Activated CD8-positive, alpha-beta memory T cell treated with anti-CD3 and anti-CD28 coated beads for 4 hours (primary cell): ENCODE measurements at places on chromosomes 1 and 21.
A peak's percentile ranks its signal among the peaks of the same experiment; 100 is the strongest.

DNA sequence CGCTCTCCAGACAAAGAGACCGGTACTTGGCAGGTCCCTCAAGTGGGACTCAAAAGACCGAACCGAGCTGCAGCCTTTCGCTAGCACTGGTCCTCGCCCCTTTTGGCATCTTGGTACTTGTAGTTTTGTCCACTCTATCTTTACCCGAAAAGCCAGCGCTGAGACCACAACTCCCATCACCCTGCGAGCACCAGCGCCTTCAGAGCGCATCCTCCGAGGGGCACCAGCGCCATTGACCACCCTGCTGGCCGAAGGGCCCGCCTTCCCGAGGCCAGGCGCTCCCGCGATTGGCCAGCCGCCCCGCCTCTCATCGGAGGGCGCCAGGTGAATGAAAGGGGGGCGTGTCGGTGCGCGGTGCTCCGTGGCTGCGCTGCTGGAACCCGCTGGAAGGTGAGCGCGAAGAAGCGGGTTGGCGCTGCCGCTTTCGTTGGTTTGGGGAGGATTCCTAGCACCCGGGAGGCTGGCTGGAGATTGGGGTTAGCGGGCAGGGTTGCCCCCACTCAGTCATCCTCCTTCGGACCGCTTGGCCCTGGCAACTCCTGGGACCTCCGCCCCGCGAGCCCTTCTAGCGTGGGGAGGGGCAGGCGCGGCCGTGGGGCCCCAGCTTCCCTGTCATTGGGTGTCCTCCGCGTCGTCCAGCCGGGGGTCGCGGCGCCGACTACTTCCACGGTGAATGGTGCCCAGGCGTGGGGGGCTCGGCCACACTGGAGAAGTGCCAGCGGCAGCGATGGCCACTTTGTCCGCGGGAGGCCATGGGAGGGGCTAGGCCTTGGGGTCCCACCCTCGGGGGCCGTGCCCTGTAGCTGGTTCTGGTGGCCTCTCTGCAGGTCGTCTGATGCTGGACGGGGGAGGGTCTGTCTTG lies at the start of gene ZBTB8B:
Gene ZBTB8B (plus strand): TSS at position 357 of the 862 bp plus-strand sequence. CDS start 5,553 bp downstream, outside the sequence.
- no peak for DNase-seq

DNA sequence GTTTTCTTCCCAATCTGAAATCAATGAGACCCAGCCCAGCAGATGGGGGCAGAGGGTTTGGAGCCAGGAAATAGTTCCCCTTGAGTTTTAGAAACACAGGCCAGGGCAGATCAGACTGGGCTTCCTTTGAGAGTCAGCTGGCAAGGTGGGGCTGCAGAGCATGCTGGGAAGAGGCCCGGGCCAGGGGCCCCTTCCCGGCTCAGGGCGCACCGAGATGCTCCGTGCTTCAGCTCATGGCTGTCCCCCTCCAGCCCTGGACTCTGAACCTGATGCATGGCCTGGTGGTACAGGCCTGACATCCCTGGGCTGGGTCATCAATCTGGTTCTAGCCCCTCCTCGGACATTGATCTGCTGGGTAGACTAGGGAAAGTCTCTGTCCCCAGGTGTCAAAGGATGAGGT lies 65.1 kb upstream of the RUNX3 start:
- DNase-seq: no peak

GRCh38 chr21:14270631-14271030 lies 54.7 kb downstream of the RBM11 start:
- DNase-seq: no peak

DNA sequence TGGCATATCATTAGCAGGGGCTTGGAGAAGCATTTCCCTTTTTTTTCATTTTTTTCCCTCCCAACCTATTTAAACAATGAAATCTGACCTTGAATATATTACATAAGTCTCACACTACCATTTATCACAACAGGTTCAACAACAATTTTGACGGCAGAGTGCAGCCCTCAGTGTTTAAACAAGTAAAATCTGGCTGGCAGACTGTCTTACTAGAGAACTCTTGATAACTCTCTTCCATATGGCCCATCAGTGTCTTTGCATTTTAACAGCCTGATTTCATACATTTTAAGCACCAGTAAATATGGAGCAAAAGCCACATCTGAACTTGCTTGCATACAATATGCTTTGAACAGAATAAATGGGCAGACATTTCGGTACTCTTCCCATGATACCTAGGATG lies 213.0 kb downstream of the KCTD3 start:
- DNase-seq: no peak

DNA sequence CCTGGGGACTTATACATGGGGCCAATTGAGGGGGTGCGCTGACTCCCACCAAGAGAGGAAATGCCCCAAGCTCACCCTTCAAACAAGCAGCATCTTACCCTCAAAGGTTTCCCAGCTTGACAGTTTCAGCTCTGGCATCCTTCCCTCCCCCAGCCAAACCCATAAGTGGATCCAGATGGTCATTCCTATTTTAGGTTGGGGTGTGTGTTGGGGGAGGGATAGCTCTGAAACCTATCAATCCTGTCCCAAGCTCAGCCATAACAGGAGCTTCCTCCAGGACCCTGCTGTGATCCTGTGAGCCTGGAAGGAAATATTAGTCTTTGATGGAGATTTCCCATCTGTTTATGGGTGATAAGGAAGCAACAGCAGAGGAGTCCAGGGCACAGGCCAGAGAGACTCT lies 3.4 kb upstream of the TMEM222 start:
- no peak for DNase-seq

DNA sequence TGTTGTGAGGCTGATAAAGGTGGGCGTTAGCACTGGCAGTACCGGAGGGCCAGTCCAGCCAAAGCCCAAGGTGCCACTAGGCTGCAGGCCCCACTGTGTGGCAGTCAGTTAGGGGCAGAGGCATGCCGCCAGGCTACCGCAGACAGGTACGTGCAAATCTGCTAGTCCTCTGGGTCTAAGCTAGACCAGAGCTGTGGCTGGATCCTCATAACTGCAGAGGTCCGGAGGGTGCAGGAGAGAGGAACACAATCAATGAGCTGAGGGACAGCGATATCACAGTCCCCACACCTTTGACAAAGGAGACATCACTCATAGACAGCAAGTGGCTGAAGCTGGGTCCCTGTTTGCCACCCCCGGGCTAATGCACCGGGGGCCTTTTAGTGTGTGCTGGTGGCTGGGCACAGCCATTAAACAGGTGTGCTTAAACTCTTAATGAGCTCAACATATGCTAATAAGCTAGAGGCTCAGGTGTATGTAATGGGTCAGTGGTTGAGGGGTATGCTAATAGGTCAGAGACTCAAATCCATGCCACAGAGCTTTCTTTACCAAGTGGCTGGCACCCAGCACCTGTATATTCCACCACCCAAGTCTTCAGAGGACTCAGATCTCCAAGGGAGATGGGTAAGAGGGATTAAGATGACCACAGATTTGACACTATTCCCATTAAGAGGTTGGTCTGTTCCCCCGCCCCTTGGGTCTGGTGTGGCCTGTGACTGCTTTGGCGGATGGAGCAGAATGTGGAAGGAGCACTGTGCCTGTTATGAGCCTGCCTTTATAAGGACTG lies 82.0 kb downstream of the GLIS1 start:
- no peak for DNase-seq

DNA sequence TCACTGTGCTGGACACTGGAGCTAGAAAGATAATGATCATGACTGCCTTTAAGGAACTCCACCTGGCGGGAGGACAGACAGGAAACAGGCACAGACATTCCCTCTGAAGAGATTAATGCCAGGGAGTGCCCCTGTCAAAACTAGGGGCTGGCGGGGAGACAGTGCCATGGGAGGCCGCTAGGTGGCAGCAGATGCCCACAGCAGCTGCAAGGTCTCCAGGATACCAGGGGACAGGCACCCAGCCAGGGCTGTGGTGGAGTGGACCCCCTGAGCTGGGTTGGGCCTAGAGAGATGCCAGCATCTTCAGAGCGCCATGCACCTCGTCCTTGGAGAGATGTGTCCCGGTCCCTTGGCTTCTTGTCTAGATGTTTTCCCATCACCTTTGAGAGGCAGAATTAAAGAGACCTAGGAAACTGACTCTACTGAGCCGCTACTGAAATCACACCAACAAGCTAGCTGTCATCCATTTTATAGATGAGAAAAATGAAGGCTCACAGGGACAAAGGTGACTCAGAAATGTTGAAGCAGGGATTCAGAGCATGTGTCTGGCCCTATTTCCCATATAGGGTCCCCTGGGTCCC lies 3.6 kb downstream of the REN start:
- peak; percentile 69 for DNase-seq

- DNase-seq: no peak
Observed at GRCh38 chr1:17948594-17948993, 159.0 kb upstream of the IGSF21 start.

- DNase-seq: no peak
Observed at GRCh38 chr1:200710166-200710565, 28.5 kb upstream of the CAMSAP2 start.

DNA sequence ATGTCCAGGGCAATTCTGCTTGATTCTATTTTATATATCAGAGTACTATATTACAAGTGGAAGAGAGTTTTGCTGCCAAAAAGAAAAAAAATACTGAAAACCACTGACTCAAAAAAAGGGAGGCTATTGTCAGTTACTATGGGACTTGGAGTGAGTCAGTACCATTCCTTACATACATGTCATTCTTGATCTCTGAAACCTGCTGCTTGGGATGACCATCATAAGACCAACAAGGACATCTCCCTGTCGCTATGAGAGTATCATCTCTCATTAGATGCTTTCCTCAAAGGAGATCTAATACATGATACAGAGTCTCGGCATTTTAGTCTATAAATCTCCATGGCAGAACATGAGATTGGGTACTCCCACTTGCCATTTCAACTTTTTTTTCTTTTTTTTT lies 11.8 kb upstream of the INPP5B start:
- DNase-seq: no peak

- DNase-seq: no peak
Observed at GRCh38 chr21:46205166-46205565, 20.9 kb upstream of the SPATC1L start.

GRCh38 chr1:199038156-199038555 lies 399.3 kb downstream of the PTPRC start:
- DNase-seq: no peak

DNA sequence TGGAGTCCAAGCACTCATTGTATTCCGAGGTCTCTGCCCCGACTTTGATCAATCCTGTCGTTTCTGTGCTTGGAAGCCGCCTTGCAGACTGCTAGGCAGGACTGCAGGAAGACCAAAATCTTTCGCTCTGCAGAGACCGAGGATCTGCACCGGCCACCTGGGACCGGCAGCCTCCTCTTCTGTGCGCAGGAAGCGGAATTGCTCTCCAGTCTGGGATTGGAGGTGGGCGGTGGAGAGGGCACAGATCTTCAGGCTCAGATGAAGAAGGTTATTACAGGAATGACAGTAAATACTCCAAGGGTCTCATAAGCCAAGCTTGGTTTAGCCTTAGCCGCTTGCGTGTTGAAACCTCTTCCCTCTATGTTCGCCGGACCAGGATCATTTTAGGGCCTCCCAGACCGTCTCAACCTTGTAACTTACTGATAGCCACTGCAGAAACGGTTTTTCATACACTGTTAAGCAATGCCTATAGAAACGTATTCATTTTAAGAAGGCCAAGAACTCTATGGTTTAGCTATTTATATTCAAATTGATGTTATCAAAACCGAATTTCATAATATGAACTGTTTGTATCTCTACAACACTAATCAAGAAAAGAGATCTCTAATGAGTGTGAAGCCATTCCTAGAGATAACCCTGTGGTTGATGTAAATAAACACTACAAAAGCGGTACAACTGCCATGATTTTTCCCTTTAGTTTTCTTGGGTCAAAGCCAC lies 1.1 kb downstream of the MIA3 start:
- DNase-seq: no peak

GRCh38 chr1:100720101-100720500 lies 559 bp downstream of the VCAM1 start:
- DNase-seq: no peak

GRCh38 chr1:35863881-35864625 lies 19.0 kb upstream of the AGO1 start:
- DNase-seq: no peak

GRCh38 chr1:109609881-109610280 lies 9.5 kb downstream of the GNAT2 start:
- no peak for DNase-seq

GRCh38 chr1:167640051-167640450 lies 10.0 kb downstream of the RCSD1 start:
- DNase-seq: no peak

GRCh38 chr1:169318536-169319244 lies 48.9 kb downstream of the NME7 start:
- DNase-seq: no peak

GRCh38 chr1:198528364-198528763 lies 12.1 kb downstream of the ATP6V1G3 start:
- DNase-seq: no peak

- no peak for DNase-seq
Observed at GRCh38 chr1:78869136-78869535, 137.4 kb downstream of the ADGRL4 start.

- DNase-seq: no peak
Observed at GRCh38 chr1:161492827-161493226, 12.4 kb upstream of the FCGR2A start.

DNA sequence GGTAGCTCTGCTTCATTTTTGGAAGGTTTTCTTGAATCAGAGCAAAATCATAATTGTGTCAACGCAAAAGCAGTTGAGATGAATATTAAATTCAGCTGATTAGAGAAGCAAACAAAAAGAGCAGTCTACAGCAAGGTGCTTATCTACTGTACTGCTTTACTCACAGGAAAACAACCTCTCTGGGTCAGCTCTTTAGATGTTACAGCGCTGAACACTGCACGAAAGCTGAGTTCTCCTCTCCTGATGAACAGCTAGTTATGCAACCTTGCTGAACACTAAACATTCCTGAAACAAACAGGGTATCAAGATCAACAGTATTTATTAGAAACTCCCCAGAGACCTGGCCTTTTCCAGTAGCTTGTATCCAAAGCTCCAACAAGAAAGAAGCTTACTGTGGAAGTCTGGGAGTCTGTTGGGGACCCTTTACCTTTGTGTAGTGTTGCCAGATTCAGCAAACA lies 41.3 kb downstream of the TBCE start:
- no peak for DNase-seq

DNA sequence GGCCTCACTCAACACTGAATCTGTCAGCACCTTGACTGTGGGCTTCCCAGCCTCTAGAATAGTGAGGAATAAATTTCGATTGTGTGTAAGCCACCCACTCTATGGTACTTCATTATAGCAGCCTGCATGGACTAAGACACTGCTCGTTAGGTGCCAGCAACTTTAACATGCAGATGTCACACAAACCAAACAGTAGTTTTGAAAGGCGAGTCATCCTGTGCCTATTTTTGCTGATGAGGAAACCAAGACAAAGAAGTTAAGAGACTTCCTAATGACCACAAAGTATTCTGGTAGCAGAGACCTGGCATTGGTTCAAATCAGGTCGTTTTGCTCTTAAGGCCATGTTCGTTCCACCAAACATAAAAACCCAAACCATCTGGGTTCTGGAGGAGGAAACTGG lies 42.9 kb downstream of the BATF3 start:
- no peak for DNase-seq

GRCh38 chr1:174497478-174497877 lies 49.7 kb downstream of the GPR52 start:
- DNase-seq: no peak
